ENCODE measurements at places on chromosomes 7 and 10. TPM values are rescaled to one million over a fixed set of nuclear protein-coding genes. Genes with fewer than 3 reads are reported as not detected.

The ZNF239 gene
- total RNA-seq, result 7.7 TPM

The MMD2 gene
- not detected for total RNA-seq

DNA sequence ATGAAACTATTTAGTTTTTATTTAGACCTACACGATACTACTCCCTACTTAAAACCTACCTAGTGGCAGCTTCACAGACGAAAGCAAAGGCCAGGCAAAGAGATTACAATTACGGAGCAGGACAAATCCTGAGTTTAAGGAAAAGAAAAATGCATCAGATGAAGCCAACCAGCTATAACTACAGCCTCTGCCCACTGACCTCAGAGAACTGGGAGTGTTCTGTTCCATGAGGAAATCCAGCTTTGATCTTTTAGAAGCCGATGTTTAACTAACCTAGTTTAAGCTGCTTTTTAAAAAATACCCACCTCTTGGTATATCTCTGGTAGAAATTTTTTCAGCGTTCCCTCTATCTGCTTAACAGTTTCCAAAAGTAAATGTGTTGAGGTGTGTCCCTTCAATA is 3.0 kb upstream of the UPF2 start:
- no peak for DNase-seq
- H3K27me3 ChIP-seq, result no peaks in the 10 kb centered on the region
- no peaks in the 10 kb centered on the region for H3K36me3 ChIP-seq
- H3K4me1 ChIP-seq, result peaks cover 18% of the 10 kb centered on the region

DNA sequence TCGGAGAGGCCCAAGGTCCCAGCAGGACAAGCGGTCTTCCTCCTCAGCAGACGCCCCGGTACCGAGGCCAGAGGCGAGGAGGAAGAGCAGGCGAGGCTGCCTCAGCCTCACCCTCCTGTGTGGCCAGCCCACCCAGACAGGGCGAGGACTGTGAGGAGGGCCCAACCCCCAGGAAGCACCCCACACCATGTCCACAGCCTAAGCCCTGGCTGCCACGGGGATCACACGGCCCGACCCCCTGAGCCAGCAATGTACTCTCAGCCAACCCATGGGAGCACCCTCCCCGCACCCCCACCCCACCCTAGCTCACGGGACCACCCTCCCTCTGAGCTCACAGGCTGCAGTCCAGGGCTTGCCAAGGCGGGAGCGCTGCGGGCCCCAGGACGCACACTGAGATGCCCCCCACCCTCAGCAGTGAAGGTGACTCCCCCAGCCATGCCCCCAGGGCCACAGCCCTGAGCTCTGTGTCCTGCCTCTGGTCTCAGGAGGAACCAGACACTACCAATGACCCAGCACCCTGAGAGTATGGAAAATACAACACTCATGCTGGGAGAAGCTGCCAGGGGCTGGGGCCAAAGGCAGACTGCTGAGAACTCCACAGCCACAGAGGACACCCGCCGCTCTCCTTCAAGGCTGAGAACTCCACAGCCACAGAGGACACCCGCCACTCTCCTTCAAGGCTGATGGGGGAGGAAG is 93.6 kb downstream of the MAD1L1 start:
- H3K27ac ChIP-seq, result no peak overlapping the region
- H3K4me1 ChIP-seq, result peaks cover 7% of the 10 kb centered on the region
- peaks cover 26% of the 10 kb centered on the region for H3K36me3 ChIP-seq
- DNase-seq, result no peak

DNA sequence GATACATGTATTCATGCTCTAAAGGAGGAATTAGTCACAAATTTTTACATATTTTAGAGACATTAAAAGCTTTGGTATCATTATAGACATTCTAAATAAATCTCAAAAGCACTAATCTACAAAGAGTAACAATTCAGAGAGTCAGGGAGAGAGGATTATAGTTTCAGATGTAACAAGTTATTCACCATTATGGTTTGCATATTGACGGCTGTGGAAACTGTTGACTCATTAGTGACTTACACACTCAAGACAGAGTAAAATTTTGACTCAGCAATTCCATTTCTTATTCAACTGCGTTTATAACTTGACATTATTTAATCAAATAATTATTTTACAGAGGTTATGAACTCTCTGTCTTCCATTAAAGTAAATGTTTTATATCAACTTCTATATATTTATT is 95.4 kb upstream of the SEMA3C start:
- H3K27ac ChIP-seq, result no peak overlapping the region
- H3K4me1 ChIP-seq, result peaks cover 6% of the 10 kb centered on the region
- H3K4me3 ChIP-seq, result no peak overlapping the region
- DNase-seq, result no peak
- no peaks in the 10 kb centered on the region for H3K27me3 ChIP-seq

The CHST15 gene
- total RNA-seq, result 7.9 TPM

GRCh38 chr10:113704637-113705343 is 25.1 kb downstream of the CASP7 start:
- H3K36me3 ChIP-seq, result no peaks in the 10 kb centered on the region
- no peak overlapping the region for H3K27ac ChIP-seq
- no peaks in the 10 kb centered on the region for H3K27me3 ChIP-seq
- no peak for DNase-seq

- no peak overlapping the region for H3K27ac ChIP-seq
- H3K27me3 ChIP-seq, result no peaks in the 10 kb centered on the region
- peaks cover 29% of the 10 kb centered on the region for H3K4me1 ChIP-seq
- no peak for DNase-seq
Measured at GRCh38 chr7:78427209-78427608, 628.6 kb downstream of the PHTF2 start.

GRCh38 chr7:108285003-108285368 is 154.8 kb upstream of the LAMB4 start:
- H3K4me3 ChIP-seq, result no peak overlapping the region
- no peaks in the 10 kb centered on the region for H3K36me3 ChIP-seq
- no peak overlapping the region for H3K27ac ChIP-seq
- no peak for DNase-seq
- H3K4me1 ChIP-seq, result peaks cover 9% of the 10 kb centered on the region
- no peaks in the 10 kb centered on the region for H3K27me3 ChIP-seq

The FGFR2 gene
- total RNA-seq, result 95.0 TPM

The TMED4 gene
- 60.9 TPM for total RNA-seq

- DNase-seq, result no peak
- H3K4me3 ChIP-seq, result peak overlapping the region; percentile 85
- H3K36me3 ChIP-seq, result peaks cover 16% of the 10 kb centered on the region
- H3K27ac ChIP-seq, result no peak overlapping the region
Measured at GRCh38 chr10:23096802-23097549, 1.6 kb downstream of the MSRB2 start.

GRCh38 chr7:37987732-37988131 is 67.3 kb downstream of the EPDR1 start:
- peaks cover 53% of the 10 kb centered on the region for H3K27me3 ChIP-seq
- no peak for DNase-seq
- peaks cover 18% of the 10 kb centered on the region for H3K4me1 ChIP-seq
- H3K36me3 ChIP-seq, result no peaks in the 10 kb centered on the region

DNA sequence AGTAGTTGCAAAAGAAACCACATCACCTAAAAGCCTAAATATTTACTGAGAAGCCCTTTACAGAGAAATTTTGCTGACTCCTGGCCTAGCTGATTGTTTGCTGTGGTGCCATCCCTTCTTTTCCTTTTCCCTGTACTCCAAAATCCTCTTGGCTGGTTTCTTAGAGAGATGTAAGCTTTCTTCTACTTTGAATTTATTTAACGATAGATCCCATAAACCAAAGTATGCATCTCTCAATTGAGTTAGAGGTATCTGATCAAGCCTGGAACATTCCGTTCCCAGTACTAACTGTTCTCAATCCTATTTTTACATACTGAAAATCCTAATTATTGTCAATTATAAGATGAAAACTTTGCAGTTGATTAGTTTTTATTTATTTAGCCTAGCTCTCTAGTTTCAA is 6.3 kb downstream of the TMEM60 start:
- peaks cover 7% of the 10 kb centered on the region for H3K36me3 ChIP-seq
- peaks cover 29% of the 10 kb centered on the region for H3K4me1 ChIP-seq
- H3K27me3 ChIP-seq, result no peaks in the 10 kb centered on the region
- DNase-seq, result no peak
- H3K27ac ChIP-seq, result peak overlapping the region; percentile 79

GRCh38 chr7:38057829-38058228 is 120.2 kb upstream of the STARD3NL start:
- DNase-seq, result no peak
- peaks cover 27% of the 10 kb centered on the region for H3K4me1 ChIP-seq
- H3K27ac ChIP-seq, result no peak overlapping the region
- H3K27me3 ChIP-seq, result no peaks in the 10 kb centered on the region
- no peaks in the 10 kb centered on the region for H3K36me3 ChIP-seq

The WIPF3 gene
- total RNA-seq, result 10.5 TPM

DNA sequence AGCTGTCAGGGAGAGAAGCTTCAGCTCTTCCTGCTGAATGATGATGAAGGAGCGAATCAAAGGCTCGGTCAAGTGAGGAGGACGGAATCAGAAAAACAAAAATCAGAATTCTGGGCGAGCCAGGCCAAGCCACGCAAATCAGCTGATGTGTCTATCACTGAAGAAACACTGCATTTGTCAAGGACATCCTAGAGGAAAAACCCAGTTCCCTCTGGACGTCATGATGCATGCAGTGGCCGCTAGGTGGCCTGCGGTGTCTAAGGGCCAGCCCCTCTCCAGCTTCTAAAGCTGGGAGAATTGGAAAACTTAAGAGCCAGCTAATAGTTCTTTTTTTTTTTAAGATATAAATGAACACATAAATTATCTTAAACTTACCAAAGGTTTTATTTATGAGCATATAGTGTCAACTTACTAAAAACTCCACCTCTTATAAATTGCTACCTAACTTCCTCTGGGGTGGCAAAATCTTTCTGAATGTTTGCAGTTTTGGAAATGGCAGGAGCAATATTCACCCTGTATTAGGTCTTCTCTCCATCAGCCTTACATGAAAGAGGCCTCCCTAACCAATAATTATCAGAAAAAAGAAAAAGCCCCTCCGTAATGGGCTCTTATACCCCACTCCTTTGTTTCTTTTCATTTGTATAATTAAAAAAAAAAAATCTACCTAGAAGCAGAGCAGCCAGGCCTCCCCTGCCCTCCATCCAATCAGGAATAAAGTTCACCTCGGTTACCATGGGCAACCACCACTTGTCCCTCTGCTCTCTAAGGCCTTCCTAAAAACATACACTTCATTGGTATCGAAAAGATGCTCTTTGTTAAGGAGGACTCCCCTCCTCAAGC is 186.8 kb downstream of the USP6NL start:
- DNase-seq, result peak; percentile 71
- H3K27me3 ChIP-seq, result no peaks in the 10 kb centered on the region

- peaks cover 16% of the 10 kb centered on the region for H3K36me3 ChIP-seq
- no peak overlapping the region for H3K27ac ChIP-seq
- H3K4me3 ChIP-seq, result no peak overlapping the region
- no peaks in the 10 kb centered on the region for H3K27me3 ChIP-seq
Measured at GRCh38 chr7:22219036-22219435, 137.9 kb downstream of the RAPGEF5 start.

DNA sequence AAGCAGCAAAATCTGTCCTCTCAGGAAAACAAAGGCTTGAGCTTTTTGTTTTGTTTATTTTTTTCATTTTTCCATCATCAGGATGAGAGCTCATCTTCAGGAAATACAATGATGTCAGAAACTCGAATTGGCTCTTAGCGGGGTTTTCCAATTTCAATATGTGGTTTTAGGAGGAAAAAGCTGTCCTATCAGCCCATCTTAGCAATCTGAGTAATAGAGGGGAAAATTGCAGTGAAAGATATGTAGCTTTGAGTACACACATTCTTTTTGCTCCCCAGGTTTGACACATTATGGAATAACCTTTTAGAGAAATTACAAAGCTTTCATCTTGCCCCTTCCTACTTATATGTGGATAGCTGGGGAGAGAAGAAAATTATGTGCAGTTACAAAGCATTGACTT is 113.6 kb upstream of the MYO3A start:
- peaks cover 33% of the 10 kb centered on the region for H3K4me1 ChIP-seq
- no peaks in the 10 kb centered on the region for H3K27me3 ChIP-seq
- no peak overlapping the region for H3K27ac ChIP-seq
- DNase-seq, result no peak
- no peak overlapping the region for H3K4me3 ChIP-seq
- H3K36me3 ChIP-seq, result peaks cover 2% of the 10 kb centered on the region

DNA sequence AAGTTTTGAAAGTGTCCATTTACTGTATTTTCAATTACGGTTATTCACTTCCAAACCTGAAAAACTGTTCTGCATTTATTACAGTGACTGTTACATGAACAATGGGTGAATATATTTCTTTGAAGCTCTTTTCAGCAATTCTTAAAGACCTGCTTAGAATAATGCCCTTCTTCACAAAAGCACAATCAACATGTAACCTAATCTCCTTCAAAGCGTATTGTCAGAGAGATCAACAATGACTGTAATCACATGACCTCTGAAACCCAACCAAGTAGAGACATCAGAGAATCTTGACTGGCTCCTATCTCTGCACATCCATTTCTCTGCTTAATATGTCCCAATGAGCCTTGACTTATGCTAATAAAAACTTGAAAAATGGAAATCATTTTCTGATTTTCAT is 126.7 kb downstream of the NRCAM start:
- H3K4me3 ChIP-seq, result no peak overlapping the region
- H3K36me3 ChIP-seq, result no peaks in the 10 kb centered on the region
- H3K4me1 ChIP-seq, result peaks cover 49% of the 10 kb centered on the region
- H3K27me3 ChIP-seq, result no peaks in the 10 kb centered on the region
- no peak overlapping the region for H3K27ac ChIP-seq

The C10orf143 gene
- total RNA-seq, result 1.9 TPM

- no peaks in the 10 kb centered on the region for H3K4me1 ChIP-seq
- H3K4me3 ChIP-seq, result no peak overlapping the region
- no peak overlapping the region for H3K27ac ChIP-seq
- peak; percentile 21 for DNase-seq
- no peaks in the 10 kb centered on the region for H3K27me3 ChIP-seq
Measured at GRCh38 chr7:123367484-123368122, 166.8 kb downstream of the IQUB start.

The MYO1G gene
- total RNA-seq, result 0.48 TPM

DNA sequence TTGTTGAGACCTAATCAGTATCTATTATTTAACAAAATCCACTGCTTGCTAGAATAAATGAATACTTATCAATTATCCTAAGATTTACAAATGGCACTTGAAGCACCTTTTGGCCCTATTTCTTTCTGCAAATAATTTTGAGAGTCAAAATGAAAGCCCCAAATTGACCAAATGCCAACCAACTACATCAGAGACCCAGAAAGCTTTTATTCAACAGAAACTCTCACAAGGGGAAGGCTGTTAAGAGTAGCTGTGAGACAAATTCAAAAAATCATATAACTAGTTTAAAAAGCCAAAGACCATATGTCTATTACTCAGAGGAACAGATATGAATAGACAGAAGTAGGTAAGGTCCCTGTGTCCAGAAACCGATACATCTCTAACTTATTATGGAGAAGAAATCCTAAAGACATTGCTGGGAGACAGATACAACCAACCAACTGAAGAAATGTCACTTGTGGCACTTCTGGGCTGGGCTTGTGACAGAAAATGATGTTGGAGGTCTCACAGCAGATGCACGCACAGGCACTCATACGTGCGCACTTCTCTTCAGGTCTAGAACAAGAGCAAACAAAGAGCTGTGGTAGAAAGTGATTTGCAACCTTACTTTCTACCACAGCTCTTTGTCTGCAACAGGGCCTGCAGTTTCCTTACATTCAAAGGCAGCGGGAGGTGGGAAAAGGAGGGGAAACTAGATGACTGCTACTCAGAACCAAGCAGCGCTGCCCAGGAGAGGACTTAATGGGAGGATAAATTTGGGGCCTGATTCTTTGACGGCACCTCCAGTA is 58.6 kb upstream of the KCNIP2 start:
- peak; percentile 30 for DNase-seq
- no peak overlapping the region for H3K4me3 ChIP-seq
- peaks cover 45% of the 10 kb centered on the region for H3K4me1 ChIP-seq
